ENCODE measurements at places on chromosomes 4 and X.

- peak; percentile 28 for DNase-seq
These were observed 266.1 kb upstream of the ANXA10 start for GRCh38 chr4:167826281-167826680.

- DNase-seq = no peak
These were observed 160.7 kb downstream of the MID1IP1 start for GRCh38 chrX:38961936-38962335.

- no peak for DNase-seq
These were observed 45.4 kb downstream of the TIGD4 start for GRCh38 chr4:152734015-152734698.

GRCh38 chr4:17376205-17376604, 135.7 kb downstream of the QDPR start:
- no peak for DNase-seq

All from EL (cell line).